ENCODE measurements at places on chromosomes 2 and 18.

- DNase-seq: peak; percentile 40
These were observed 2.1 kb upstream of the CXCR1 start for GRCh38 chr2:218168635-218169462.

DNA sequence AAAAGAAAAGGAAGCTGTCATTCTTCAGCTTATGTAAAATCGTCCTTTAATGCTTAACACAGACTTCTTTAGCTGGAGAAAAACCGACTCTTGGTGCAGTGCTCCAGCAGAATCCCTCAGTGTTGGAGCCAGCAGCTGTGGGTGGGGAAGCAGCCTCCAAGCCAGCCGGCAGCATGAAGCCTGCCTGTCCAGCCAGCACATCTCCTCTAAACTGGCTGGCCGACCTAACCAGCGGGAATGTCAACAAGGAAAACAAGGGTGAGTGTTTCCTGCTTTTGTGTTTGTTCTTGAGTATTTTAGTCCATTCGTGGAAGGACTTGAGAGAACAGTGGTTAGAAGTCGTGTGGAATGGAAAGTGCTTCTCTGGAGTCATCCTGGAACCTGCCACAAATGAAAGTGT, 38.9 kb downstream of the KDM3A start:
- no peak for DNase-seq

- DNase-seq: no peak
These were observed 147.8 kb downstream of the VAPA start for GRCh38 chr18:10061566-10062140.

DNA sequence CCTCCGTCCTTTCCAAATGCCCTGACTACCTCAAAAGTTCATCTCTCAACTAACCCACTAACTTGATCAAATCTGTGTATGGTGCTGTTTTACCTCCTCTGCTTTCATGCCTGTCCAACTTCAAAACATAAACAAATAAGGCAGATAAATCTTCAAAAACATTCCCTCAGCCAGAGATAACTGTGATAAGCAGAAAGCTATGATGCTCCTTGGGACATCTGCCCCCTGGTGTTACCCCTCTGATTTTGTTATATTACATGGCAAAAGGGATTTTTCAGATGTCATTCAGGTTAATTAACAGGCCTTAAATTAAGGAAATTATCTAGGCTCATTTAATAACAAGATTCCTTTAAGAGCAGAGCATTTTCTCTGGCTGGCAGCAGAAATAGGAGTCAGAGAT, 810.8 kb upstream of the CHAC2 start:
- no peak for DNase-seq

- DNase-seq: no peak
These were observed 75.6 kb downstream of the ICOS start for GRCh38 chr2:204012072-204012653.

Data from activated CD4-positive, CD25-positive, alpha-beta regulatory T cell (primary cell).